A549 (cell line): ENCODE measurements at places on chromosomes 5 and 9.

DNA sequence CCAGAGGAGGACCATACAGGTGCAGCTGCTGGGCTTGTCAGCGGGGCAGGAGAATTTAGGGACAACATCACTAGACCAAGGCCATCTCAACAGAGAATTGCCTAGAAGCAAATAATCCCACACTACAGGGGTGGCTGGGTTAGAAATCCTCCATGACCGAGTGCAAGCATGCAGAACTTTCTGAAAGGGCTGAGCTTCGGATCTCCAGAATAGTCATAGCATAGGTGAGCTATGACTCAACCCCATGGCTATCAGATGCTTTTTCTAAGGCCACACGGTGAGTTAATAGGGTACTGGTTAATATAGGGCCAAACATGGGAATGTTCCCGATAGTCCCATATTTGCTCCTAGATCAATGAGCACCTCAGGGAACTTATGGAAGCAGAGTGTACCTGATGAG, 4.2 kb downstream of the KCNIP1 start:
- no peak for DNase-seq

DNA sequence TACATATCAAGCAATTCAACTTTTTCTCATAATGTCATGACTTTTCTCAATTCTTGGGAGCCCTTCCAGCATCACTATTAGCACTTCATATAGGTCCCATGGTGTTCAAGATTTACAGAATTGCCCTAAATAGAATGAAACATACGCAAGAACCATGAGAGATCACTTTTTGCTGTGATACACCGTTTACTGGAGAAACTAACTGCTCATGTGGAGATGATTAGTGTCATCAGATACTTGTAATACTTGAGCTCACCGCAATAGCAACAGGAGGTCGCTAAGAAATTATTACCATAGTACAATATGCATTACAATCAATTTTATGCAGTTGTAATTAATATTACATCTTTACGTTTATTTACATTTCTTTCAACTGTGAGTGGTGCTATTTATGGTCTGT, 4.8 kb upstream of the PCSK5 start:
- DNase-seq: no peak

DNA sequence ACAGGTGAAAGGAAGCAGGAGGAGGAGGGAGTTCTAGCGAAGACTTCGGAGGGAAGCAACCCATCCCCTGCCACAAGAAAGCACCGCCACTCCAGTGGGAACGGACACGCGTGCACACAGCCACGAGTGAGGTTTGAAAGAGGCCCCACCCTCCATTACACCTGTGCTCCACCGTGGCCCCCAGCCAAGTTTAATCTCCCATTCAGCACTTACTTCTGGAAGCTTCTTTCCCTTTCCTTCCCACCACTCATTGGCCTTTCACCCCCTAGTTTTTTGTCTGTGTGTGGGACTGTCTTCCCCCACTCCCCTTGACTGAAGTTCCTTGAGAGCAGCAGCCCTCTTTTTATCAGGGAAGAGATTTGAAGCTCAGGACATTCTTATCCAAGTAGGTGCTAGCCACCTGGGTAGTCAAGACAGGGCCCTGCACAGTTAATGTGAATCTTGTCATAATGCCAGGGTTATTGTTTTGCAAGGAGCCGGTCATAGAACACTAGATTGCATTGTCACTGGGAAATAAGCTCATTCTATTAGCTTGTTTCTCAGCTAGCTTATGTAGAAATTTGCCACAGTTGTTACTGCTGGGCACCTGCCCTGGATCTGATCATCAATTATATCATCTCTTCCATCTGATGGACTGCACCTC, 256.0 kb downstream of the DOCK8 start:
- no peak for DNase-seq

DNA sequence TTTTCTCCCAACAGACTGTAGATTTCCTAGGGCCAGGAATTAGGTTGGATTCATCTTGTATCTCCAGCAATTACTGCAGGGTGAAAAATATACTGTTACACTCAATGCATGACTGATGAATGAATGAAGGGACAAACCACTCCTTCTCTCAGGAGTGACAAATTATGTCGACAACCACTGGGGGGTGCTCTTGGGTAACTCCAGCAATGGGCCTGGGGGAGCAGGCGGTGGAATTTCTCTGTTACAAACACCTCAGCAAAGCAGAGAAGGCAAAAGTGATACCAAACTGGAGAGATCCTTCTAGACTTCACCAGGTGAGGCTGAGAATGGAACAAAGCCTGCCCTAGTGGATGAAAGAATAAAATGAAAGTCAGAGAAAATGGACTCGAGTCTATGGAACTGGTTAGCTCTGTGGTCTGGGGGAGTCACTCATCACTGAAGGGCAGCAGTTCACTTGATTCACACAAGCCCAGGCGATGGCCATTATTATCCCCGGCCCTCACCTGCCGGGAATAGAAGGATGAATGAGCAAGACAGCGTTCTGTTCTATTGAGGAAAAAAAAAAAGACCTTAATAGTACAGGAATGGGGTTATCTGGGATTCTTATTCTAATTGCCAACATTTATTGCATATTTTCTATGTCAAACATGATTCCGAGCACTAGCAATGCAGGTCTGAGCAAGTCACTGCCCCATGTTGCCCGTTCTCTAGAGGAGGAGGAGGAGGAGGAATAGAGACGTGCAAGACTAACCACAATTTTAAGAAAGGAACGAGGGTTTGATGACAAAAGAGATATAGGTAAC, 341.1 kb downstream of the ASTN2 start:
- peak; percentile 15 for DNase-seq

GRCh38 chr5:149357370-149358293, at the start of gene PCYOX1L:
TSS of gene PCYOX1L (plus strand) at chr5:149358046. CDS start at chr5:149358069, 23 bp downstream.
- peak; percentile 98 for DNase-seq
